Adrenal gland (tissue), 19 donors: ENCODE measurements at places on chromosomes 13 and 19. TPM values are rescaled to one million over a fixed set of nuclear protein-coding genes. Genes with fewer than 3 reads are reported as not detected.

GRCh38 chr19:16764280-16764679 is 44.6 kb downstream of the NWD1 start:
- no peaks in the 10 kb centered on the region for H3K4me1 ChIP-seq
- peaks cover 3% of the 10 kb centered on the region for H3K27me3 ChIP-seq
- no peaks in the 10 kb centered on the region for H3K36me3 ChIP-seq
- DNase-seq = no peak
- H3K4me3 ChIP-seq = no peak overlapping the region

DNA sequence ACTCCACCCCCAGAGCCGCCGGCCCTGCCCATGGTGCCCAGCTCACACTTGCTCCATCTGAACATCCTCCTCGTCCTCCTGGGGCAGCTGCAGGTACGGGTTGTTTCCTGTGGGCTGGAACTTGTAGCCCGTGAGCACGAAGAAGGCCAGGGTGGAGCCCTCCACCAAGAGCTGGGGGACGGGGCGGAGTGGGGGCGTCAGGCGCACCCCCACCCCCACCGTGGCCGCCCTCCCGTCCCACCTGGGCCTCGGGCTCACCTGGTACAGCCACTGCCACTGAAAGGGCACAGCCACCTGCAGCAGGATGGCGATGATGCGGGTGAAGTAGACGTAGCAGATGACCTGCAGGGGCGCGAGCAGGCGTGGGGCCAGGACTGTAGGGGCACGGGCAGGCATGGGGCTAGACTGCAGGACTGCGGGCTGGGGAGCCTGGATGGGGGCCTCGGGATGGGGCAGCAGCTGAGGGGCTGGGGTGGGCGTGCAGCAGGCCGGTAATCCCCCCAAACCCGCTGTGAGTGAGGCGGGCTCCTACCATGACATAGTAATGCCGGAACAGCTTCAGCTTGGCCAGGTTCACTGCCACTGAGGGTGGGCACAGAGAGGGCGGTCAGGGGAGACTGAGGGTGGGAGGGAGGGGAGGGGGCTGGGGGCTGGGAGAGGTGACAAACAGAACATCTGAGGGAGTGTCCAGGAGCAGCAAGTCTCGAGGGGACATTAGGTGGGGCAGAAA is 6.3 kb downstream of the GPR108 start:
- H3K36me3 ChIP-seq = peaks cover 19% of the 10 kb centered on the region
- no peak overlapping the region for H3K4me3 ChIP-seq
- DNase-seq = peak; percentile 25

- peaks cover 50% of the 10 kb centered on the region for H3K27me3 ChIP-seq
- DNase-seq = no peak
- no peak overlapping the region for H3K4me3 ChIP-seq
Observed at GRCh38 chr19:17951157-17951989, 15.5 kb upstream of the KCNN1 start.

- no peak for DNase-seq
- H3K4me1 ChIP-seq = no peaks in the 10 kb centered on the region
- H3K27me3 ChIP-seq = no peaks in the 10 kb centered on the region
- no peak overlapping the region for H3K27ac ChIP-seq
- no peak overlapping the region for H3K4me3 ChIP-seq
- H3K36me3 ChIP-seq = no peaks in the 10 kb centered on the region
Observed at GRCh38 chr13:37342205-37342604, 236.7 kb upstream of the CSNK1A1L start.

DNA sequence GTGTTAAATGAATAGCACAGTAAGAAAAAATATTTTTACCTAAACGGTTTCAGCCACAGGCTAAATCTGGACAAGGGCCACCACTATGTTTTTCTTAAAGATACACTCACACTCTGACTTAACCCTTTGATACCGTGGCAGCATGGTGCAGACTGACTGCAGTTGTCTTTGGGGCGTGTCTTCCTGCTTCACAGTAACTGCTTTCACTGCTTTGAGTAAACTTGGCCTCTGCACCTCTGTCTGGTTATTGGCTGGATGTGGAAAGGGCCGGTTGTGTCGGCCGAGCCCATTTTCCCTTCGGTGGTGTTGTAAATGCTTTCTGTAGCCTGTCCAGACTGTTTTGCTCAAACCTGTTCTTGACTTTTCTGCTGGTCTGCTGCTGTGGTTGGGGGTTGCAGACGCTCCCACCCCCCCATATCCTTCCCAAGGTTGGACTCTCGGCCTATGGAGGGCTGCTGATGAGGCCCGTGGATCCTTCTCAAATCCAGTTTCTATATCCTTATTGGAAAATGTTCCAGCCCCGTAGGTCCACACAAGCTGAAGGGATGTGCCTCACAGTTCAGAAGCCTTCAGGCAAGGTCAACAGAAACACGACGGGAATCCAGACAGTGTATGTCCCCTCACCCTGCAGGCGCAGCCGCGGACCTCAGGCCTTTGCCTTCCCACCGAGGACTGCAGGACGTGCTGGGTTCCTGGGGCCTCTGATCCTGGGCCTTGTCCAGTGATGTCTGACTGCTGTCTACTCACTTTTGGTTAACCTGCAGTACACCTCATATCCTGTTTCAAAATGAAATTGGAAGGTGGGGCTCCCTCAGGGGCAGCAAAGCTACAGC is 90.2 kb upstream of the RNF113B start:
- no peaks in the 10 kb centered on the region for H3K36me3 ChIP-seq
- peaks cover 19% of the 10 kb centered on the region for H3K4me1 ChIP-seq
- H3K27ac ChIP-seq = peak overlapping the region; percentile 62
- DNase-seq = no peak
- H3K27me3 ChIP-seq = no peaks in the 10 kb centered on the region

GRCh38 chr19:50147462-50148423 is 15.3 kb downstream of the IZUMO2 start:
- peak; percentile 90 for DNase-seq
- H3K4me3 ChIP-seq = peak overlapping the region; percentile 42
- H3K4me1 ChIP-seq = no peaks in the 10 kb centered on the region
- no peaks in the 10 kb centered on the region for H3K27me3 ChIP-seq
- no peaks in the 10 kb centered on the region for H3K36me3 ChIP-seq
- H3K27ac ChIP-seq = peak overlapping the region; percentile 68

GRCh38 chr13:30466841-30467252 is 1.1 kb upstream of the HMGB1 start:
- peaks cover 18% of the 10 kb centered on the region for H3K4me1 ChIP-seq
- H3K4me3 ChIP-seq = no peak overlapping the region
- no peak overlapping the region for H3K27ac ChIP-seq

Gene EPSTI1
- 12.4 TPM for polyA plus RNA-seq

Gene OR10H2
- polyA plus RNA-seq = not detected

Gene KLK7
- polyA plus RNA-seq = not detected

Gene RNF17
- polyA plus RNA-seq = not detected
